HCT116 (cell line): ENCODE measurements at places on chromosomes 13 and 19. TPM values are rescaled to one million over a fixed set of nuclear protein-coding genes. Genes with fewer than 3 reads are reported as not detected.

The ZNF808 gene
- total RNA-seq, result 15.4 TPM

The GJB2 gene
- total RNA-seq, result 44.7 TPM

The LILRB3 gene
- 0.12 TPM for total RNA-seq

The SYCN gene
- total RNA-seq, result not detected

DNA sequence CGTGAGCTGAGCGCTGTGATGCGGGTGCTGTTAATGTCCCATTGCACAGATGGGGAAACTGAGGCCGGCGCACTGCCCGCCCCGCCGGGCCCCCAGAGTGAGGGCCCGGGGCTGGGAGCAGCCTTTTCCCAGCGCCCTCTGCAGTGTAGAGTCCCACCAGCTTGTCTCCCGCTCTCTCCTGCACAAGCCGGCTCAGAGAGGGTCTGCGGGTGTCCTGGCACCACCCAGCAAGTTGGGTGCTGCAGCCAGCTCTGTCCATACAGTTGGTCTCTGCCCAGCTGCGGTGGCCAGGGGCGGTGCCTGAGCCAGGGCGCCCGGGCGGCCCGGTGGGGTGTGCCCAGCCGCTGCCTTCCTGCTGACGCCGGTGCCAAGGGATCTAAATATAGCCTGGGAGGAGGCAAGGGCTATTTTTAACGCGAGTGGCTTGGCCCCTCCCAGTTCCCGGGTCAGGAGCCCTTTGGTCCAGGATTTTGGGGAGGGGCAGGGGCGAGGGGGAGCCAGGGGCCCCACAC lies 19.3 kb downstream of the GADD45B start:
- DNase-seq, result no peak
- H3K4me3 ChIP-seq, result peak overlapping the region; percentile 54
- peaks cover 71% of the 10 kb centered on the region for H3K4me1 ChIP-seq
- H3K27ac ChIP-seq, result peak overlapping the region; percentile 69
- H3K36me3 ChIP-seq, result no peaks in the 10 kb centered on the region

- no peaks in the 10 kb centered on the region; the same call in 1 of the 2 replicates for H3K36me3 ChIP-seq
- H3K27me3 ChIP-seq, result no peaks in the 10 kb centered on the region
- no peak overlapping the region for H3K4me3 ChIP-seq
- no peak overlapping the region for H3K27ac ChIP-seq
These were observed 66.5 kb downstream of the PAN3 start for GRCh38 chr13:28204690-28205443.

DNA sequence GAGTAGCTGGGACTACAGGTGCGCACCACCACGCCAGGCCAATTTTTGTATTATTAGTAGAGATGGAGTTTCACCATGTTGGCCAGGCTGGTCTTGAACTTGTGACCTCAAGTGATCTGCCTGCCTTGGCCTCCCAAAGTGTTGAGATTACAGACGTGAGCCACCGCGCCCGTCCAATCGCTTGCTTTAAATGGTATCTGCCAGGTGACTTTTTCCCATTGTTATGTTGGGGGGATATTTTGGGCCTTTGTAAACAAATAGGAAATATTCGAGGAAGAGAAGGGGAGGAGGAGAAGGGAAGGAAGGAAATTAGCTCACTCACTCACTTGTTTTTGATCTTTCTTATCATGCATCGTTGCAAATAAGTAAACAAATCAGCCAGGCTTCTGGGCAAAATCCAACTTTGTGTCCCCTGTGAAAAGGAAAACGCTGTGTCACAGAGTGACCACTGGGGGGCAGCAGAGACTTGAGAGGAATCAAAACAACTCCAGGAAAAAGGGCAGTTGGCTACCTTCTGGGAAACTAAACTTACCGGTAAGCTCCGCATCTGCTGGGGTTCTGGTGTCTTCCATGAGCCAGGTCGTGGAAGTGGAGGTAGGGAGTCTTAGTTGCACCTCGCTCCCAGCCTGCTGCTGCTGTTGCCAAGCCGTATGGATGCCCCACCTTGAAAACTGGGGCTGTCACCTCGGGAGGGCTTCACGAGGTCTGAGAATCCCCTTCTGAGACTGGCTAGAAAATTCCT lies 9.3 kb upstream of the RANBP3 start:
- H3K4me3 ChIP-seq, result no peak overlapping the region
- H3K27me3 ChIP-seq, result no peaks in the 10 kb centered on the region
- peaks cover 19% of the 10 kb centered on the region for H3K4me1 ChIP-seq

- H3K27ac ChIP-seq, result no peak overlapping the region
- no peaks in the 10 kb centered on the region for H3K4me1 ChIP-seq
- no peaks in the 10 kb centered on the region; the same call in 1 of the 2 replicates for H3K36me3 ChIP-seq
- no peak overlapping the region for H3K4me3 ChIP-seq
These were observed 26.9 kb downstream of the CDK8 start for GRCh38 chr13:26280822-26281221.

DNA sequence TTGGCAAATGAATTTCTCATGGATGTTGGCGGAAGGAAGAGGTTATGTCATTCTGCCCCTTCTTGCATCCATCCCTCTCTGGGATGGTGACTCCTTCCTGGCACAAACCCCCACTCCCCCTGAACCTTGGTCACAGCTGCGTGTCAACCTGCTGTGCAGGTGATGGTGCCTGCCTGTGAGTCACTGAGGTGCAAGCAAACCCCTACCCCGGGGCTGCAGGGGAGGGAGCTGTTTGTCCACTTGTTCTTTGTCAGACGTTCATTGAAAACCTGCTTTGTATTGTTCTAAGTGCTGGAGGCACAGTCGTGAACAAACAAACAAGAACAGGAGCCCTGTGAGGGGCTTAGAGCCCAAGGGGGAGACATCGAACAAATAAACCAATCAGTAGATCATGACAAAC lies 2.0 kb upstream of the GAPDHS start:
- H3K27me3 ChIP-seq, result no peaks in the 10 kb centered on the region
- no peak overlapping the region for H3K4me3 ChIP-seq
- DNase-seq, result no peak

- no peak overlapping the region for H3K4me3 ChIP-seq
- H3K27me3 ChIP-seq, result peaks cover 13% of the 10 kb centered on the region
- H3K4me1 ChIP-seq, result no peaks in the 10 kb centered on the region
- no peak for DNase-seq
- H3K36me3 ChIP-seq, result no peaks in the 10 kb centered on the region
- H3K27ac ChIP-seq, result no peak overlapping the region
These were observed 200.9 kb upstream of the MIR17HG start for GRCh38 chr13:91146601-91147000.

GRCh38 chr13:59793107-59793506 lies 370.6 kb downstream of the DIAPH3 start:
- no peaks in the 10 kb centered on the region for H3K27me3 ChIP-seq
- DNase-seq, result no peak
- no peak overlapping the region for H3K27ac ChIP-seq
- H3K4me3 ChIP-seq, result no peak overlapping the region
- H3K4me1 ChIP-seq, result no peaks in the 10 kb centered on the region
- no peaks in the 10 kb centered on the region for H3K36me3 ChIP-seq

- DNase-seq, result peak; percentile 48
- peaks cover 10% of the 10 kb centered on the region for H3K4me1 ChIP-seq
- no peak overlapping the region for H3K4me3 ChIP-seq
- no peak overlapping the region for H3K27ac ChIP-seq
These were observed 19.5 kb downstream of the CPT1C start for GRCh38 chr19:49710372-49710951.

- peaks cover 9% of the 10 kb centered on the region for H3K4me1 ChIP-seq
- no peaks in the 10 kb centered on the region for H3K27me3 ChIP-seq
- no peak overlapping the region for H3K4me3 ChIP-seq
These were observed 7.8 kb upstream of the HIF3A start for GRCh38 chr19:46288896-46289588.

DNA sequence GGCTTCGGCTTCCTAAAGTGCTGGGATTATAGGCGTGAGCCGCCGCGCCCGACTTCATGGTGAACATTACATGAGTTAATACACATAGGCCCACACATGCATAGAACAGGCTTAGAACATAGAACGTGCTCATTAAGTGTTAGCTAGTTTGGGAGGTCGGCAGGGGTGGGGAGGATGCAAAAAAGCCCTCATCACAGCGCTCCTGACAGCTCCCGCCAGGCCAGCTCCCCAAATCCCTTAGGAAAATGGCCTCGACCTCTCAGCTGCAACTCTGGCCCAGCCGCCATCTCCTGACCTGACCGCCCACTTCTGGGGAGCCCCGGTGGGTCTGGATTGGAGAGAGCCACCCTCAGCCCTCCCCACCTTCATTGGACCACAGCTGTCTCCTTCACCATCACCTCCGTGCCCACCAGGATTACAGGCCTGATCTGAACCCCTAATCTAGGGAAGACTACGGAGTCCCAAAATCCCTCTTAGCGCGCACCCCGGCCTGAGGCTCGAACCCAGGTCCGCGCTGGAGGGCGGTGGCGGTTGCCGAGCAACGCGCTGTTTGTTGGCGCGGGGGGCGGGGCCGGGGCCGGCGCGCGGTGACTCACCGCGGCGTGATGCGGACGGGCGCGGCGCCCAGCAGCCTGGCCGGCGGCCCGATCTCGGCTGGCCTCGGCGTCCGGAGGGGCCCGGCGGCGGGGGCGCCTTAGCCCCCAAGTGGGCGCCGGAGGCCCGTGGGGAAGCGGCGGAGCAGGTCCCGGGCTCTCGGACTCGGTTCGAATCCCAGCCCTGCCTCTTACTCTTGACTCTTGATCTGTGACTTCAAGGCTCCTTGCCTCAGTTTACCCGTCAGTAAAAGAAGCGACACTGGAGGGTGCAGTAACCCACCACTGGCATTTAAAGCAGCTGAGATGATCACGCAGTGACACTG lies 26.7 kb upstream of the NANOS3 start:
- peak overlapping the region; percentile 100 for H3K27ac ChIP-seq
- peak overlapping the region; percentile 58 for H3K4me3 ChIP-seq

- H3K27ac ChIP-seq, result peak overlapping the region; percentile 73
- no peaks in the 10 kb centered on the region for H3K36me3 ChIP-seq
- peaks cover 21% of the 10 kb centered on the region for H3K4me1 ChIP-seq
- no peak for DNase-seq
- H3K4me3 ChIP-seq, result peak overlapping the region; percentile 55
These were observed 962 bp upstream of the IRS2 start for GRCh38 chr13:109787135-109787954.

DNA sequence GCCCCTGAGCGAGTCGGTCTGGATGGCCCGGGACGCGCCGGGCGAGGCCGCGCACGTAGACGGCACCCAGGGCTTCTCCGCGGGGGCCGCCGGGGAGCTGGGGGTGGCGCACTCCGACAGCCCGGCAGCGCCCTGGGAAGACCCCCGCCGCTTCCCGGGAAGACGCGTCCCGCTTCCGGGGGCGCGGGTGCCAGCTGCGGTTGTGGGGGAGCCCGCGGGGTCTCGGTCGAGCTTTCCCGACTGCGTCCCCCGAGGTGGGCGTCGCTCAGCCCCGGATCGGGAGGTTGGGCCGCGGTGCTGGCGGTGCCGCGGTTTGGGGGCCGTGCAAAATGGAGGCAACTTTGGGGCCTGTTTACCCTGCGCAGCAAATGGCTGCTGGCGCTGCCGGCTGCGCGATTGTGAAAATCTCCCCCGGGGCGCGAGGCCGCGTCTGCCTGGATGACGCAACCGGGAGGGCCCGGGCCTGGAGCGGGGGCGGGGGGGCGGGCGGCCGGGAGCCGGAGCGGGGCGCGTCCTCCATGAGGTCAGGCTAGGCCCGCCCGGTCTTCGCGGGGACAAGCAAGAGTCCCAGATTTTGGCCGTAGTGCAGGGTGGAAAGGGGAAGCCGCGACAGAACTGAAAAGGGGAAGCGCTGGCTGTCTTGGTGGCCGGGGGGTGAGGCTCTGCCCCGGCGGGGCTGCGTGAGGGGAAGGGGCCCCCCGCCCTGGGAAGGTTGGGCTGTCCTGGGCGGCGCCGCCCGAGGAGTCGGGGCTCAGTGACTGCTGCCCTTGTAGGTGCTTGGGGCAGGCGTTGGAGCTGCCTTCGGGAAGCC lies 11.3 kb downstream of the PEAK3 start:
- peak overlapping the region; percentile 98 for H3K27ac ChIP-seq
- peaks cover 56% of the 10 kb centered on the region for H3K4me1 ChIP-seq
- H3K4me3 ChIP-seq, result peak overlapping the region; percentile 97
- DNase-seq, result no peak
- no peaks in the 10 kb centered on the region for H3K27me3 ChIP-seq
- peaks cover 13% of the 10 kb centered on the region; the same call in 1 of the 2 replicates for H3K36me3 ChIP-seq

DNA sequence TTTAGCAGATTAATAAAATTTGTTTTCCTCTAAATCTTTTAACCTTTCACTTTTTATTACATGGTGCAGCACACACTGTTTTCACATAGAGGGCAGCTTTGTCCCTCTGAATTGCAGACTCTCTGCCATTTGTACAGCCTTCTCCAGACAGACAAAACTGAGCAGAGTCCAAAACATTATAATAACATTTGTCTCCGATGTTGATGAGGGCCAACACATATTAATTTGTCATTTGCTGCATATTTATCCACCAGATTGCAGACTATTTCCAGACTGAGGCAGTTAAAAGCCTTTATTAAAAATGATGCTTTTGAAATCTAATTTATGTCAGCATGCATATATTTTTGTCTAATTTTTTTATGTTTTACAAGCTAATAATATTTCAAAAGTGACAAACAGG lies 1251.9 kb upstream of the SLC10A2 start:
- DNase-seq, result peak; percentile 4
- no peaks in the 10 kb centered on the region for H3K36me3 ChIP-seq
- H3K4me3 ChIP-seq, result no peak overlapping the region
- H3K4me1 ChIP-seq, result no peaks in the 10 kb centered on the region
- H3K27ac ChIP-seq, result no peak overlapping the region

DNA sequence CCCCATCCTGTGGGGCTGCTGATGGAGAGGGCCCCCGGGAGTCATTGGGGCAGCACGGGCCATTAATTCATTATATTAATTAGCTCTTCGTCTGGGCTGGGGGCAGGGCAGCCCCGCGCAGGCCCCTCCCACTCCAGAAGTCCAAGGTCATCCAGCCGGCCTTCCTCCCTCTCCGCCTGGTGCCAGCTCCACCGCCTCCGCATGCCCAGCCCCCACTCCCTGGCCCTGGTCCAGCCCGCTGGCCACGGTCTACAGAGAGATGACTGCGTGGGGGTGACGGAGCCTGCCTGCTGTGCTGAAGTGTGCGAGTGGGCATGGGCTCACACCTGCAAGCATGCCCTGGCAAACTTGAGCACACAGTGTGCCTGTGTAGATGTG lies 8.8 kb downstream of the IGLON5 start:
- H3K27ac ChIP-seq, result no peak overlapping the region
- no peak overlapping the region for H3K4me3 ChIP-seq
- DNase-seq, result no peak
- peaks cover 8% of the 10 kb centered on the region; the same call in 1 of the 2 replicates for H3K27me3 ChIP-seq
- no peaks in the 10 kb centered on the region for H3K36me3 ChIP-seq
